Stimulated activated CD4-positive, alpha-beta T cell treated with anti-CD3 and anti-CD28 coated beads, Interleukin-15, amount 100 ng/mL, for 48 hours (primary cell): ENCODE measurements at places on chromosomes 1 and 21.

DNA sequence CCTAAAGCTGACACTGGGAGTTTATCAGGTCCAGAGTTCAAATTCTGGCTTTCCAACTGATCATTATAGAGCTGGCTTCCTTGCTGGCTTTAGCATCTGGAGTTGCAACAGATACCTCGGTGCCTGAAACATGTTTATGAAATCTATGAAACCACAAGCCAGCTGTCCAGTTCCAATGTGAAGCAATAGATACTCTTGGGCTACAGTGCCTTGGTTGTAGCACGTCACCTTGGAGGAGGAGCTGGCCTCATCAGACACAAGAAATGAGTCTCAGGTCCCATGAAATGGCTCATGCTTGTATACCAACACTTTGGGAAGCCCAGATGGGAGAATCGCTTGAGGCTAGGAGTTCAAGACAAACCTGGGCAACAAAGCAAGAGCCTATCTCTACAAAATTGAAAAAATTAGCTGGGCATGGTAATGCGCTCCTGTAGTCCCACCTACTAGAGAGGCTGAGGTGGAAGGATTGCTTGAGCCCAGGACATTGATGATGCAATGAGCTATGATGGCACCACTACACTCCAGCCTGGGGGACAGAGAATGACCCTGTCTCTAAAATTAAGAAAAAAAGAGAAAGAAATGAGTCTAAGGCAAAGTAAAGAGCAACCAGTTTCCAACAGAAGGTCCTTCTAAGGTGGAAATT lies 132.5 kb upstream of the ZNF648 start:
- no peak for DNase-seq

GRCh38 chr1:202093858-202094257 lies 28.9 kb upstream of the GPR37L1 start:
- no peak for DNase-seq

GRCh38 chr1:197394831-197395608 lies 127.0 kb downstream of the CRB1 start:
- no peak for DNase-seq

DNA sequence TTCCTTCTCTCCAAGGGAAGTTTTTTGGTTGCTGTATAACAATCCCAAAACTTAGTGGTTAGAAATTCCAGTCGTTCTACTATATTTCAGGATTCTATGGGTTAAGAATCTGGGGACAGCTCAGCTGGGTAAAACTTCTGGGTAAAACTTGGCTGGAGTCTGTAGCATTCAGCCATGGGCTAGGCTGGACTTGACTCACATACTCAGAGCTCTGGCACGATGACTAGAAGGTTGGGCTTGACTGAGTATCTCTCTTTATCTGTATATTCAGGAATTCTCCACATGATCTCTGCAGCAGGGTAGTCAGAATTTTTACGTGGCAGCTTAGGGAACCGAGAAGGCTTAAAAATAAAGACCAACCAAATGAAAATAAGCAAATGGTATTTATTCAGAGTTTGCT lies 28.2 kb upstream of the HRNR start:
- DNase-seq: no peak

GRCh38 chr1:234608025-234608910 lies 1.7 kb downstream of the IRF2BP2 start:
- DNase-seq: peak; percentile 67

DNA sequence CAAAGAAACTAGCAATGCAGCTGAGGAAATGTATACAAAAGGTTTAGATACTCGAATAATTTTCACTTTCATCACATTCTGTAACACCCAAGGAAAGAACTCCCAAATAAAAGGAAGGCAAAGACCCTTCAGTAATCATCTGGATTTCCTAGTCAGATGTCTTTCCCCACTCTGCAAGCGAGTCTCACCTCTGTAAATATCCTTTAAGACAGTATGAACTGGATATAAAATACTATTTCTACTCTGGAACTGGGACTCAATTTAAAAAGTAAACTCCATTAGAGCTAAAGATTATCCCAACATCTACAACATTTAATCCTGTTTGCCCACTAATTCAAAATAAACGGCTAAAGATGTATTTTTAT lies 27.0 kb downstream of the C2CD2 start:
- no peak for DNase-seq

DNA sequence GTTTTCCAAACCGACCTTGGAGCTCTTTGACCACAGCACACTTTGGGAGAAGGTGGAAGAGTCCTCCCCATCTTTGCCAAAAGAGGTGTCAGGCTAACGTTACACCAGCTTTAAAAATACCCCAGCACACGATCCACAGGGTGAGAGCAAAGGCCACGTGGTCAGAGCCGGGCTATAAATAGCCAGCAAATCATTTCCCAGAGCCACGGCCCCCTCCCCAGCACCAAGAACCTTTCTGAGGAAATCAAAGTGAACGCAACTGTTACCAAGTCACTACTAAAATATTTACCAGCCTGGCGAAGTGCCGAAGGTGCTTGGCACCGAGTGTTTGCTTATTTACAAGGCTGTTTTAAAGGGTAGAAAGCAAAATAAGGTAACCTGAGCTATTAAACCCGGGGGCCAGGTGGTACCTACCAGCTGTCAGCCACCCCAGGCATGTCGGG lies 72.4 kb downstream of the CASZ1 start:
- DNase-seq: no peak

DNA sequence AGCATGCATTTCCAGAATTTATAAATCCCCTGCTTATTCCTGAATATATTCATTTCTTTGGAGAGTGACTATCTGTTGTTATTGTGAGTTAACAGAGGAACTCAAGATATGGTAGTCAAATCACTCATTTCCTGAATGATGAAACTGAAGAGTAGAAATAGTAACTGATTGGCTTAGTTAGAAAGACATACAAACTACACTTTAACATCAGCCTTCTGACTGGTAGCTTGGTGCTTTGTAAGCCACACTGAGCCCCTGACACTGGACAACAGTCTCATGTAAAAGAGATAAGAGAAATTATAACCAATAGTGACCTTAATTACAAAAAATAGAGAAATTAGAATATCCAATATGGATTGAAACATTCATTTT lies 4.8 kb downstream of the GBP7 start:
- DNase-seq: no peak

DNA sequence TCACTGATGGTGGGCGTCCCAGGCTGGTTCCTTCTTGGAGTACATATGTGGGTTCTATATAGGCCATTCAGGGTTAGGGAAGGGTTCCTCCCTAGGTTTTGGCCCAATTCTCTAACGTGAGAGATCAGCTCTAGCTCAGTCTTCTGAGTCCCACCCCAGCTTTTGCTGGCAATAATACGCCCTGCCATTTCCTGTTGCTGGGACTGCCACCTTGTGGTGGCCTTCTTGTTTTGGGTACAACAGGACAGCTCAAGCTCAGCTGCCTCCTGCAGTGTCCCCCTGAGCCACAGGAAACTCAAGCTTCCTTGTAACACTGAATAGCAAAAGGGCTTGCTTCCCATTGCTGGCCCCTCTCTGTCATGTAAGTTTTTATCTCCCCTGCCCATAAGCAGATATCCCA lies 77.8 kb downstream of the BACH1 start:
- DNase-seq: peak; percentile 21

- no peak for DNase-seq
Measured at GRCh38 chr1:108704496-108704895, 8.2 kb upstream of the FNDC7 start.

- peak; percentile 30 for DNase-seq
Measured at GRCh38 chr1:44377925-44378784, 23.1 kb upstream of the ERI3 start.

- DNase-seq: peak; percentile 14
Measured at GRCh38 chr1:32724678-32725614, 22.4 kb upstream of the SYNC start.

GRCh38 chr21:46226920-46227599 lies 1.5 kb downstream of the LSS start:
- no peak for DNase-seq

DNA sequence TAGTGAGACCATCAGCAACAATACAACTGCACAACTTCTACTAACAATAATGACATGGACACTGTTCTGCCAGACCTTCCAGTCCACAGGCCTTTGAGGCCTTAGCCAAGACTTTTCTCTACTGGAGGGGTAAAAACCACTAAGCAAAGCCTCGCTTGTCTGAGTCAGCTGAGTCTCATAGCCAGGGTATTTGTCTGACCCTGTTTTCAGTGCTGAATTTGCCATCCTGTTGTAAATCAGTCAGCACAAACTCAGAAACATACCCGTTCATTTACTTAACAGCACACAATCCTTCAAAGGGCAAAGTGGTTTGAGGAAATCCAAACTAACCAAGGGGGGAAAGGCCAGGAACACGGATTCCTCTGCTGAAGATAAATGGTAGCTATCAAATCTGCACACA lies 537.8 kb downstream of the SMYD3 start:
- no peak for DNase-seq

DNA sequence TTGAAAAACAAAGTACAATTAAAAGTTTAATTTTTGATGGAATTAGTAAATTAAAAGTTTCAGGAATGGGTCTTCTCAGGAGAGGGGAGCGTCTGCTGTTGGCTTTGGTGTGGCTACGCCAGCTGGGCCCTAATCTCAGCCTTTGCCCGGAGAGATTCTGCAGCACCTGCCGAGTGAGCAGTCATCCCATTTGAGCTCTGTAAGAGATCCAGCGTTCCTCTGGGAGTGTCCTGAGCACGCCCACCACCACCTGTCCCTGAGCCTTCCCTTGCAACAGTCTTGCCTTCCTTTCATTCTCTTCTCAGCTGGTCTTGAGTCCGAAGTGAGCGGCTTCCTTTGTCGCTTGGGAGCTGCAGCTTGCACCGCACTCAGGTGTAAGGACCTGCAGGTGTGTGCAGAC lies 263.1 kb downstream of the CAMTA1 start:
- no peak for DNase-seq

GRCh38 chr1:36238433-36238832 lies 14.2 kb downstream of the THRAP3 start:
- no peak for DNase-seq

GRCh38 chr1:231162970-231163829 lies 1.3 kb downstream of the TRIM67 start:
- no peak for DNase-seq

- DNase-seq: no peak
Measured at GRCh38 chr1:88877382-88877825, 14.0 kb downstream of the GTF2B start.

DNA sequence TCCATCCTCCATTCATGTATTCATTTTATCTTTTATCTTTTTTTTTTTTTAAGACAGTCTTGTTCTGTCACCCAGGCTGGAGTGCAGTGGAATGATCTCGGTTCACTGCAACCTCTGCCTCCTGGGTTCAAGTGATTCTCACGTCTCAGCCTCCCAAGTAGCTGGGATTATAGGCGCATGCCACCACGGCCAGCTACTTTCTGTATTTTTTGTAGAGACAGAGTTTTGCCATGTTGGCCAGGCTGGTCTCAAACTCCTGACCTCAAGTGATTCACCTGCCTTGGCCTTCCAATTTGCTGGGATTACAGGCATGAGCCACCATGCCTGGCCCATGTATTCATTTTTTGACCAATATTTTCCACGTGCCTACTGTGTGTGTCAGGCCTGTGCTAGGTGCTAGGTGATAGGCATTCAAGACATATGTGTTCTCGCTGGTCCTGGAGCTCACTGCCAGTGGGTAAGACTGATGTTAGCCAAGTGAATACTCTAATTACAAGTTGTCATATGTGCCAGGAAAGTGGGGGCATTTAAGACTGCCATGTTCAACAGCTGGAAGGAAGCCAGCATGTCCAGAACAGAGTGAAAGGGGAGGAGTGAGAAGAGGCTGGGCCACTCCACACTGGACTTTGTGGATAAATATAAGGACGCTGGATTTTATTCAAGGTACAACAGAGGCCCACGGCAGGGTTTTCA lies 5.3 kb upstream of the CELSR2 start:
- no peak for DNase-seq

- no peak for DNase-seq
Measured at GRCh38 chr21:46675595-46676280, 40.3 kb downstream of the PRMT2 start.

DNA sequence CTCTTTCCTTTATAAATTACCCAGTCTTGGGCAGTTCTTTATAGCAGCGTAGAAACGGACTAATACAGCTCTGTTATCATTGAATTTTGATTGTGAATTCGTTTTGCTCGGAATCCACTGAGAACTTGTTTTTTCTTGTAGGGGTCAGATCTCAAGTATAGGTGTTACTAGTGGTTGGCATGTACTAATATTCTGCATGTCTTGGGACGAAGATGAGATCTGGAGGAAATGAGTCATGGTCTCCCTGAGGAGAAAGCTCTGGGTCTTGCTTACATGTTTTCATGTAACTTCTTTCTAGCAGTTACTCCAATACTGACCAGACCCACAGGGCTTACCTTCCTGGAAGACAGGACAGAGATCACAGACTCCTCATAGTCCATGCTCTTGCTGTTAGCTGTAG lies 30.3 kb downstream of the ZSCAN20 start:
- no peak for DNase-seq

DNA sequence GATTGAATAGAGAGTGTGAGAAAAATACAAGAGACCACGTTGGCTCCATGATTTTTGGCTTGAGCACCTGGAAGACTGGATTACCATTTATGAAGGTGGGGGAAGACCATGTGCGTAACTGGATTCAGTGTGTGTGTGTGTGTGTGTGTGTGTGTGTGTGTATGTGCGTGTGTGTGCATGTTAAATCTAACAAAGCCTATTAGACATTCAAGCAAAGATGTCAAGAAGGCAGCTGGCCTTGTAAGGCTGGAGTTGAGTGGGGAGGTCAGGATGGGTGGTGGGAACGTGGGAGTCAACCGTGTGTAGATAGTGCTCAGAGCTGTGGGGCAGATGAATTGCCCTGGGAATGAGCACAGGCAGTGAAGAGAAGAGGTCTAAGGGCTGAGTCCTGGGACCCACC lies 293.8 kb upstream of the POU3F1 start:
- DNase-seq: no peak

GRCh38 chr1:119001181-119002027 lies 13.3 kb upstream of the TBX15 start:
- DNase-seq: no peak

- DNase-seq: no peak
Measured at GRCh38 chr1:61607448-61607847, 117.5 kb downstream of the TM2D1 start.

- no peak for DNase-seq
Measured at GRCh38 chr1:103416681-103417286, 108.7 kb upstream of the RNPC3 start.

GRCh38 chr1:62530516-62531154 lies 66.7 kb upstream of the ANGPTL3 start:
- DNase-seq: no peak

GRCh38 chr1:98126740-98127139 lies 205.9 kb upstream of the DPYD start:
- DNase-seq: no peak

- DNase-seq: no peak
Measured at GRCh38 chr1:199466961-199467360, 560.5 kb upstream of the NR5A2 start.

GRCh38 chr1:210291786-210292230 lies 36.9 kb upstream of the HHAT start:
- no peak for DNase-seq

GRCh38 chr1:212938846-212939245 lies 11.5 kb upstream of the VASH2 start:
- DNase-seq: no peak

DNA sequence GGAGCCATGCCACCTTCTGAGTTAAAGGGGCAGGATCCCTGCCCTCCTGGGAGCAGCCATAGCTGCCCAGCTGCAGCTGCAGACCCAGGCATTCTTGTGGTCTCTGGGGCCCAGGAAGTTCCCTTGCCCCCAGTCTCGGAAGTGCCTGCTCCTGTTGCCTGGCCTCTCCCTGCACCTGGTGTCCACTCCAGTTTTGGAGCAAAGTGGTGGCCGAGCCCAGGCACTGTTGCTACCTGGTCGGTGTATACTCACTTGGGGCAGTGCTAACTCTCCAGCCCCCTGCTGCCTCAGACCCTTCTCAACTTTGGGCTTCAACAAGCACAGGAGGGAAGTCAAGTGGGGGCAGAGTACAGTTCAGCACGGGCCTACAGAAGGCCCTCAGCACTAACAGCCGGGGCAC lies 352.9 kb upstream of the NCAM2 start:
- no peak for DNase-seq
